ENCODE measurements at places on chromosomes 7 and 10.
A peak's percentile ranks its signal among the peaks of the same experiment; 100 is the strongest.

GRCh38 chr7:12162415-12163113 lies 48.5 kb upstream of the TMEM106B start:
- no peak for DNase-seq

DNA sequence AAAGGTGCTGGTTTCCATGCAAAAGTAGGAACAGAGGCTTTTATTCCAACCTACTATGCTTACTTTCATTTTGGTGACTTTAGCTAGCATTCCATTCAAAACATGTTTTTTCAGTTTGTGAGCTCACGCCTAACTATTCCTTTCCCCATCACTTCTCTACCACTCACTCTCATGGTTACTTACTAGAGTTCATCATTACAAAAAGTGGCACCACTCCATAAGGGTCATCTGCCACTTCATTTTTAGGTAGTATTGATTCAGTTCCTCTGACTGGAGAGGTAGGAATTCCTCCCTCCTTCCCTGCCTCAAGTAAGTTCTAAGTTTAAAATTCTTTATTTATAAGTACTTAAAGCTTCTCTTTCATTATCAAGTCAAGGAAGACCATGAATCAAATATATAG lies 543.1 kb downstream of the HTR7 start:
- no peak for DNase-seq

DNA sequence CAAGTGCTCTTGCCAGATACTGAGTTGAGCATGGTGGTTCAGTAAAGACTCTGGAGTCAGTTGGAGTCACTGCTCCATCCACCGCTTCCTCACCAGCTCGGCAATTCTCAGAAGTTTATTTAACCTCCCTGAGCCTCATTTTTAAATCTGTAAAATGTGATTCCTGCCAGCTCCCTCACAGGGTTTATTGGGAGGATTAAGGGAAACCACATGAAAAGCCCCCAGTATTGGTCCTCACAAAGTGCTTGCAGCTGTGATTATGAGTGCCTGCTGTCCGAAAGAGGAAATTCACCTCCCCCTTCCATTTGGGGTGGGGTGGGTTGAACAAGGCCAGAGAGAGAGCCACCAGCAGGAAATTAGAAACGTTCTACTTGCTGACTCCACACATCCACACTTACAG lies 99.0 kb downstream of the AOAH start:
- DNase-seq, result no peak

DNA sequence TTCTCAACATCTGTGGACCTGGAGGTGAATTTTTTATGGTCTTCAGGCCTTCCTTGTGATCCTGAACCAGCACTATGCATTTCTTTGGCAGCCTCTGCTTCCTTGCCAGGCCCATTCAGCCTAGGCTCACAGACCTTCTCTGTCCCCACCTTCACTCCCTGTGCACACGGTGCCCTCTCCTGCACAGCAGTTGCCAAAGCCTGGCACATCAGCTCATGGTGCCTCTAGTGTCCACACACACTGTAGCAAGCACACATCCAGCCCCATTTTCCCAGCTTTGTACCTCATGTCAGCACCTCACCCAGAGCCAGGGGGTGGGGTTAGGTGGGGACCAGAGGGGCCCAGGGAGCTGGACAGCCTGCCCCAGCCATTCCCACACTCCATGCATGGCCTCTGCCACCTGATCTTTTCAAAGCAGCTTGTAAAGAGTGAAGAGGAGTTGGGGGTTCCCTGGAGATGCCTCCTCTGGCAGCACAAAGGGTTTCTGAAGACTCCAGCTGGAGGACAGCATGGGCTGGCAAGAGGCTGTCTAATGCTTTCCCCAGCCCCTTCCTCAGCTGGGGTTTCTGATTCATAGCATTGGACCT lies 57.9 kb upstream of the TMEM72 start:
- no peak for DNase-seq

DNA sequence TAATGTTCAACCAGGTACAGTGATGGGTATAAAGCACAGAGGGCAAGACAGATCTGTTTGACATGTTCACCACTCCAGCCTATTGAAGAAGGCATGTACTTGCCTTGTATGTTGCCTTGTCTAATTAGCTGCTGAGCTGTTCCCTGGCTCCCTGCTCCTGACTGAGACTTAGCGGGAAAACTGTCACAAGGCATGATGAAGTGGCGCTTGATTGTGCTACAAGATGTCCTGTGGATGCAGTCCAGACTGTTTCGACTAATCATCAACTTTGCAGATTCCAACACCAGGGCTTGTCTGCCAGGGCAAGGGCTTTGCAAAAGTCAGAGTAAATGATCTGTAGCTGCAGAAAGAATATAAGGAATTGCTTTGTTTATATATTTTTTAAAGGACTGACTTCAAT lies 136.2 kb upstream of the NRBF2 start:
- DNase-seq, result no peak

DNA sequence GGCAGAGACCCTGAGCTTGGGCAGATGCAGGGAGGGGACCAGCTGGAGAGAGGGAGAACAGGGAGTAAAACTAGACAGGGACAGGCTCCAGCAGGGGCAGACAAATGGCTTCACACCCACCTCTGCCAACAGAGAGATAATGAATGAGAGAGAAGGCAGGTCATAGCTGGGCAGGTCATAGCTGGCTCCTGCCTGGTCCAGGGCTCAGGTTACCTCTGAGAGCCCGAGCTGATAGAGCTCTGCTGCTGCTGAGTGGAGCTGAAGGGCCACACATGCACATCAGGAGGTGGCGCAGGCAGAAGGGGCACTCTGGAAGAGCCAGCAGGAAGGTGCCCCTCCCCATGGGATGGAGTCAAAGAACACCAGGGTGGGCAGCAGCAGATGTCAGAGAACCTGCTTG lies 154.2 kb downstream of the GFRA1 start:
- no peak for DNase-seq

DNA sequence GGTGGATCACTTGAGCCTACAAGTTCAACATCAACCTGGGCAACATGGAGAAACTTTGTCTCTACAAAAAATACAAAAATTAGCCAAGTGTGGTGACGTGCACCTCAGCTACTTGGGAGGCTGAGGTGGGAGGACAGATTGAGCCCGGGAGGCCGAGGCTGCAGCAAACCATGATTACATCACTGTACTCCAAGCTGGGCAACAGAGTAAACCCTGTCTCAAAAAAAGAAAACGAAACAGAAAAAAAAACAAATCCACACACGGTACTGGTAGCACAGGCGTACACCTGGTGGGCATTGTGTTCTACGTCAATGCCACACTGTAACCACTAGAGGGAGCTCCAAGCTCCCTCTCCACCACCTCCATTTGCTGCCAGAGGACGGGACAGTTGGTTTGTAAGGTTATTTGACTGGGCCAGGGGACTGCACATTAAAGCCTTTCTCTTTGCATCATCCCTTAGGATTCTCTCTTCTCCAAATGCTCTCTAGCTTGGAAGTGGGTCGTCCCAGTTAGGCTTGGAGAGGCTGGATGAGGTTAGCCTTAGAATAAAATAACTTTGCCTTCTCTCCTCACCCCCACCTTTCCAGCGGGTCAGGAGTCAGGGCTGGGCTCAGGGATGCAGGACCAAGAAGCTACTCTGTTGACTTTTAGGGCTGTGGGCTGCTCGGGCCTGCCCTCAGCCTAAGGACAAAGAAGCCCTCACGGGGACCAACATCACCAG lies 130.8 kb downstream of the SORBS1 start:
- peak; percentile 24 for DNase-seq

GRCh38 chr7:29557954-29558353 lies 5.7 kb upstream of the PRR15 start:
- DNase-seq, result no peak

GRCh38 chr7:69735582-69735981 lies 137.3 kb downstream of the AUTS2 start:
- no peak for DNase-seq

DNA sequence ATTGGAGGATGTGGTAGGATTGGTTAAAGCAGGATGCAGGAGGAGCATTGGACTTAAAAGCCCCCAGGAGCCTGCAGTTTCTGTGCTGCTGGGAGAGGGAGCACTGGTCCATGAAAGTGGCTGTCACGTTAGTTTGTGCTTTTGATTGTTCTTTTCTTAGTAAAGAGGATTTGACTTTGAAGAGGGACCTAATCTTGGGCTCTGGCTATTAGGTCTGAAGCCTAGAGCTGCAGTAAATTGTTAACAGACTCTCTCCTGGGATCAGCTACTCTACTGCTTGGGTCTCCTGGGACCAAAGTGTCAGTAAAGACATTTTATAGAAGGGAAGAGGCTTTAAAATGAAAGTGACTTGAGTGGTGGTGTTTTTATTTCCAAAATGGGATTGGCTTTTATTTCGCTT lies 3.7 kb downstream of the ZFYVE27 start:
- DNase-seq, result no peak

DNA sequence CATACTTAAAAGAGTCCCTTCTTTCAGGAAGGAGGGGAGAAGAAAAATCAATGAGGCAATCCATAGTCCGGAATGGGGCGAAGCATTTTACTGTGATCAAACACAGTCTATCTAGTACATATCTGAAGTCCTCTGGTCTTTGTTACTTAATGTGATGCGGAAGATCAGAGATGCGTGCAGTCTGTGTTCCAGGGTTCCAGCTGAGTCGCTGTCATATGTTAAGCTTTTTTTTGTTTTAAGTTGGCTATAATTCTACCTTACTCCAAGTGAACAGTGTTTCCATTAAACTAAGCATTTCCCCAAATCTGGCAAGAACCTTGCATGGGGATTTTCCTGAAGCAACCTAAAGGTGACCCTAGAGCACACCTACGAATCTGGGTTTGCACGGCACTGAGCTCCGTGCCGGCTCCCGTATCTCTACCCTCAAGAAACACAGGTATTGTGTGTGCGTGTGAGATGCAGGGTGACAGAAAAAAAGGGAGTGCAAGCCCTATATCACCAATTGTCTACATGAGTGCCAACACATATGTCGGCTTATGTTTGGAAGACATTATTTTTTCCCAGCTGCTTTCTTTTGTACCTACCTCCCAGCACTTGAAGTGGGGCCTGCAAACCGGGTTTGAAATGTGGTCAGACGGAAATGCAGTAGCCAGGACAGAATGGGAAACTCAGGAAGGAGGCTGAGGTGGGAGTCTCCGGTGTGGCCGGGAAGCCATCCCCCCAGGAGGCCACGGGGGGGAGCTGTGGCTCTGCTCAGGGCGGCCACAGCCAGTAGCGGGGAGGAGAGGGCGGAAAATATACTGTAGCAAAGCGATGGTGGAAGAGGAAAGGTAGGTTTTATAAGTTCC lies 435.8 kb upstream of the MGMT start:
- no peak for DNase-seq

GRCh38 chr7:17806631-17807030 lies 133.7 kb downstream of the SNX13 start:
- DNase-seq, result no peak

- DNase-seq, result no peak
Observed at GRCh38 chr10:58268454-58268945, 462 bp upstream of the CISD1 start.

- no peak for DNase-seq
Observed at GRCh38 chr7:94067047-94067446, 62.9 kb upstream of the BET1 start.

DNA sequence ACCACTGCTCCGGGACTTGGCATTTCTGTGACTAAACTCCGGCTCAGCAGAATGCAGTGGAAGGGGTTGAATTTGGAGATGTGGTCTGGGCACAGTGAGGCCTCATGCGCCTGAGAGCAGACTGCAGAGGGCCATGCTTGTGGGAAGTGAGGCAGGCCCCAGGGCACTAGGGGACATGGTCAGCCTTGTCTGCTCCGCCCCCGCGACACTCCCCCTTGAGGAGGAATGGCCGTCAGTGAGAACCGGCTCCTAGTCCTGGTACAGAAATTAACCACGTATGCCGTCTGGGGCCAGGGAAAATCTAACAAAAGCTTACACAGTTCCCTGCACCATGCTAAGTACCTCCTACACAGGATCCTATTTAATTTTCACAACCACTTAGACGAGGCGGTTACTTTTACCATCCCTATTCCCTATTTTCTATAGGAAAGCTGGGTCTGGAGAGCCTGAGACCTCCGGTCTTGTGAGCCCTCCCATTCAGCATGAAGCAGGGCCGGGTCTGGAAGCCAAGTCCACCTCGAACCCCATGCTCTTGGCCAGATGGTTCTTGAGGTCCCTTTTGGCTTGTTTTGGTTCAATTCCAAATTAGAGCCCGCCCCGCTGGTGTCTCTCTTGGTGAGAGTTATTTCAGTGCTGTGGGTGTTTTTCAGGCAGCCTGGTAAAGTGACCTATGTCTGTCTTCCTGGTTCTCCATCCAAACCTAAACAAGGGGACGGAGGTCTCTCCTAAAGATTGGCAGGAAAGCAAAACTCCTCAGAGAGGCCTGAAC lies 87.7 kb upstream of the PITRM1 start:
- no peak for DNase-seq

- DNase-seq, result no peak
Observed at GRCh38 chr10:71203124-71203523, 9.2 kb upstream of the UNC5B start.

- no peak for DNase-seq
Observed at GRCh38 chr10:112024079-112024478, 159.5 kb downstream of the GPAM start.

- DNase-seq, result no peak
Observed at GRCh38 chr7:151866761-151867655, 9.9 kb downstream of the PRKAG2 start.

- DNase-seq, result no peak
Observed at GRCh38 chr10:86945361-86946212, 11.8 kb downstream of the MMRN2 start.

DNA sequence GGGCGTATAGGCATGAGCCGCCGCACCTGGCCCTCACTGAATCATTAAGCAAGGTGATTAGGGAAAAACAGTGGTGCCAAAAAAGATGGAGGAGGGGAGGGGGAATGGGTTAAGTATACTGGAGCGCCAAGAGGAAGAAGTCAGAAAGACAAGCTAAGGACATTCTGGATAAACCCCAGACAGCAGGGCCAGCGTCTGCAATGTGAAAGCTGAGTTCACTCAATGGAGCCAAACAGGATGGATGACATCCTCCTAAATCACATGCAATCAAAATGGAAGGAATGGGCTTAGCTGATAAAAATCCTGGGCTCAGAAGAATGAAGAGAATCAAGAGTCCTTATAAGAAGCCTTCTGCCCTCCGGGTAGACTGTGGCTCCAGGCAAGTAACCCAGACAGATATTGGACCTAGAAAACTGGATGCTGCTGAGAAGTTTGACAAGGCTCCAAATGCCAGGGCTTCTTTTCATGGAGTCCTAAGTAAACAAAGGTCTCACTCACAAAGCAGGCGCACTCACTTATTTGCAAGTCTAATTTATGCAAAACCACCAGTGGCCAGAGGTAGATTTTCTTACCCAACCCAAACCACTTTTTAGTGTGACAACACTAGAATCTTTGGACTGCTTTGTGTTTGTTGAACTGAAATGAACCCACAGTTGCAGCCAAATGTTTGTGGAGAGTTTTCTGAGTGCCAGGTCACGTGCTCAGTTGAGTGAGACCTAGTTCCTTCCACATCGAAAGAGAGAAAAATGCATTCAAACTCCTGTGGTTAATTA lies 519.1 kb upstream of the AUTS2 start:
- DNase-seq, result no peak

GRCh38 chr10:84406561-84406960 lies 78.2 kb downstream of the CCSER2 start:
- no peak for DNase-seq

GRCh38 chr7:129667116-129667515 lies 55.6 kb downstream of the NRF1 start:
- no peak for DNase-seq

- DNase-seq, result no peak
Observed at GRCh38 chr7:151498495-151498894, 21.2 kb downstream of the RHEB start.

Measured in activated B cell treated with CpG ODN at 0.5 μM for 24 hours (primary cell).